ENCODE measurements at places on chromosomes 7 and 10.
A peak's percentile ranks its signal among the peaks of the same experiment; 100 is the strongest.

GRCh38 chr7:128167042-128167701, 73.9 kb upstream of the LEP start:
- DNase-seq, result peak; percentile 24

DNA sequence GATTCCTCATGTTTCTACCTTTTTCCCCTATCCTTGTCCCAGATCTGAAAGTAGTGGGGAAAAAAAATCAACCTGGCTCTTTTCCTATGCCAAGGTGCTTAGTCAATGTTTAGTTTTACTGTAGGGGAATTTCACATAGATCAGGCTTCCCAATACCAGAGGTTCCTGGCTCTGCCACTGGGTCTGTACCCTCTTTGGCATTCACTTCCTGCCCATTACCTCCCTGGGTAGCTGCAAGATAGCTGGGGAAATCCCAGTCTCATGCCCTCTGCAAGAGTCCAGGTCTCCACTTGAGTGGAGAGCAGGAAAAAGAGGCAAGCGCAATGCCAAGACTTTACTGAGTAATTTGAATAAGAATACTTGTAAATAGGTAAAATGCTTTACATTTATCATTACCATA, 3.5 kb upstream of the BPGM start:
- no peak for DNase-seq

- no peak for DNase-seq
These were observed 514.2 kb downstream of the ARL4A start for GRCh38 chr7:13201628-13202027.

- no peak for DNase-seq
These were observed 248.2 kb upstream of the KLF14 start for GRCh38 chr7:130982160-130982638.

DNA sequence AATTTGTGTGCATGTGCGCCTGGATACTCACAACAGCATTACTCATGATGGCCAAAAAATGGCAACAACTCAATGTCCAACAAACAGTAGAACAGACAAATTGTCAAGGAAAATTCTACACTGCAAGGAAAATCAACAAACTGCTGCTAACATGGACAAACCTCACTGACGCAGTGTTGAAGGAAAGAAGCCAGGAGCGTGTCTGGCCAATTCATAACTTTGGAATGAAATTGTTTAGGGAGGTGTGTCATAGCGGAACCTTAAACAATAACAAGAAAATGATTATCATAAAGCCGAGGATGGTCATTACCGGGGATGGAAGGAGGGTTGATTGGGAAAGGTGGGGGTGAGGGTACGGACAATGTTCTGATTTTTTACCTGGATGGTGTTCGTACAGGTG, 29.1 kb downstream of the ALOX5 start:
- DNase-seq, result no peak

DNA sequence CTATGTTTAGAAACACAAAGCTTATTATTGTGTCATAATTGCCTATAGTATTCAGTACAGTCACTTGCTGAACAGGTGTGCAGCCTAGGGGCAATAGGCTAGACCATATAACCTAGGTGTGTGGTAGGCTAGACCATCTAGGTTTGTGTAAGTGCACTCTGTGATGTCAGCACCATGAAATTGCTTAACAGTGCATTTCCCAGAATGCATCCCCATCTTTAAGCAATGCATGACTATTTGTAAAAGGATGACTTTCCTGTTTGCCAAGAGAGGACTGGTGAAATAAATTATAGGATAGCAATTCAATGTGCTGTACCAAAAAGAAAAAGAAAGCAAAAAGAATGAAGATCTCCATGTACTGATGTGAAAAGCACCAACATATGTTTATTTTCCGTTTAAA, 288.7 kb upstream of the AUTS2 start:
- DNase-seq, result no peak

DNA sequence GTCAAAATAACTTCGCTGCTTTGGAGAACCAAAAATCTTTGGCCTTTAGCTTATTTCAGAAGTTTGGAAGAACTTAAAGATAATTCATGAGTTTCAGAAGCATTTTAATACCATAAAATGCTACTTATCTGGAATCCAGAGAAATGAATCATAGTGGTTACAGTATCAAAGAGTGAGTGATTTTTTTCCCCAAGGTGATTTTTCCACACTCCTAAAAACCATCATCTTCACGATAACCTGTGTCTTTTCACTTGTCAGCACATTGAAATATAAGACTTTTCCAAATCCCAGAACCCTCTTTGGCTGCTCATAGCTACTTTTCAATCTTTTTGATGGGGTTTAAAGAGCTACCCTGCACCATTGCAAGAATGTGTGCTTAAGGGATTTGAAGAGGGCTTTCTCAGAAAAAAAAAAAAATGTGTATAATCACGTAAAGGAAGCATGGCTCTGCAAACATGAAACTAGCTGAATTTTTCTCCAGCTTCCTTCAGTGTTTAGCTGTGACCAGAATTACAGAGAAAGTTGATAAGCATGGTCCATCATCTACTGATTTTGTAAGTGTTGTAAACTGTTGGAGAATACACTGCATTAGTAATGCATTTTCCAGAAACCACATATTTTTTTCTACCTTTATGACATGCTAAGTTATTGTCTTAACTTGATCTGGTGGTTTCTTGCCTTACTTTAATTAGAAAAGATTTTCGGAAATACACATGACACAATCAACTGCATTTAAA, 134.9 kb downstream of the BICC1 start:
- no peak for DNase-seq

DNA sequence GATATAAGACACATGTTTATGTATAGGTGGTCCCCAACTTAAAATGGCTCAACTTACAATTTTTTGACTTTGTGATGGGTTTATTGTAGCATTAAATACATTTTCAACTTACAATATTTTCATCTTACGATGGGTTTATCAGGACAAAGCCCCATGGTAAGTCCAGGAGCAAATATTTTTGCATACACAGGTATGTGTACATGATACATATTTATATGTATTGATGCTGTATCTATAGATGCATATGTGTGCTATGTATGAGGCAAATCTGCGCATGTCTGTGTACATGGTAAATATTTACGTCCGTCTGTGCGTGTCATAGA, 664 bp upstream of the UBE3C start:
- DNase-seq, result no peak

DNA sequence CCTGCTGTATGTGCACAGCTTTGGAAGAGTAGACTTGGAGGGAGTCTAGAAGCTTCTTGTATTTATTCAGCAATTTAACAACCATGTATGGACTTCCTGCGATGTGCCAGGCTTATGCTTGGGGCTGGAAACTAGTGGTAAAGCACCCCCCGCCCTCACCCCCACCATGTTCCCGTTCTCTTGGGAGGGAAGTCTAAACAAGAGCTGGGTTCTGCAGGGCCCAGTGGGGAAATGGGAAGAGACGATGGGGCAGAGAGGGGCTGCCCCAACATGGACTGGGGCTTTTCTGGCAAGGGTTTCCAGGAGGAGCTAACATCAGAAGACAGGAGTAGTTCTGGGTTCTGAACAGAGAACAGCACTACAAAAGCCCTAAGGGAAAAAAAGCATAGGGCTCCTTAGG, 8.0 kb downstream of the RASSF4 start:
- DNase-seq, result peak; percentile 43

GRCh38 chr7:4129481-4130122, 552.5 kb upstream of the FOXK1 start:
- no peak for DNase-seq

All from right lobe of liver (tissue), 6 donors.